ENCODE measurements at places on chromosomes 11 and 22.

- no peak for DNase-seq
These were observed 12.8 kb upstream of the CAVIN3 start for GRCh38 chr11:6333095-6333494.

DNA sequence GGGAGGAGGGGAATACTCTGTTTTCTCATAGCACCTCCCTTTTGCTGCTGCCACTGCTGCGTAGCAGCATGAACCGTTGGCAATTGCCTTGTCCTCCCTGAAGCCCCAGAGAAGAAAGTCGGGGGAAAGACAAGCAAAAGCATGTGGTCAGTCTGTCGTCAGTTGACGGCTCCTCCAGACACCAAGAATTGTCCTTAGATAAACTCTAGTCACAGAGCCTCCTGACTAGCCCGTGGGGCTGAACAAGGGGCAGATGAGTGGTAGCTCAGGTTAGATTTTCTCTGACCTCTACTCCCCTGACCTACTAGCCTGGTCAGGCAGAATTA lies 126.4 kb upstream of the HSD17B12 start:
- no peak for DNase-seq

GRCh38 chr11:27716835-27717234 lies 16.6 kb upstream of the BDNF start:
- no peak for DNase-seq

GRCh38 chr22:44676441-44677352 lies 25.3 kb upstream of the PRR5 start:
- DNase-seq: no peak

- DNase-seq: no peak
These were observed 744 bp upstream of the MCM5 start for GRCh38 chr22:35399114-35399677.

Measured in CD4-positive, alpha-beta T cell treated with Interleukin-1 beta for 1 hour (primary cell).